Activated naive CD8-positive, alpha-beta T cell treated with anti-CD3 and anti-CD28 coated beads, Interleukin-2, amount 10 ng/mL, durations not matched to agents 7 days and 5 days (primary cell): ENCODE measurements at places on chromosomes 6 and 20.

- no peak for DNase-seq
Observed at GRCh38 chr6:17842014-17842776, 135.5 kb upstream of the NUP153 start.

- DNase-seq, result no peak
Observed at GRCh38 chr6:119347466-119348095, 2.0 kb downstream of the MAN1A1 start.

DNA sequence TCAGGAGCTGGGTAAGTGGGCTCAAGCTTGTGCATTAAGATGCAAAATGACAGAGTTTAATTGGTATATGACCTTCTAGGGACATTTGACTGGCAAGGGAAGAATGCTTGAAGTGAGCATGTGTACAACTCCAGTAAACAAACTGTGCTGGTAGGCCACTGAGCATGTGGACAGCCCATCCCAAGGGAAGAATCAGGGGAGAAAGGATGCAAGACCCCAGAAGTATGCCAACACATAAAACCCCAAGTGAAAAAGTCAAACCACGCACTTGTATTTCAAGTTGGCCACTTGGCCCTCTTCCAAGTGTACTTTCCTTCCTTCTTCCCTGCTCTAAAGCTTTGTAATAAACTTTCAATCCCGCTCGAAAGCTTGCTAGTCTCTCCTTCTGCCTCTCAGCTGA, 10.4 kb upstream of the THBD start:
- no peak for DNase-seq

DNA sequence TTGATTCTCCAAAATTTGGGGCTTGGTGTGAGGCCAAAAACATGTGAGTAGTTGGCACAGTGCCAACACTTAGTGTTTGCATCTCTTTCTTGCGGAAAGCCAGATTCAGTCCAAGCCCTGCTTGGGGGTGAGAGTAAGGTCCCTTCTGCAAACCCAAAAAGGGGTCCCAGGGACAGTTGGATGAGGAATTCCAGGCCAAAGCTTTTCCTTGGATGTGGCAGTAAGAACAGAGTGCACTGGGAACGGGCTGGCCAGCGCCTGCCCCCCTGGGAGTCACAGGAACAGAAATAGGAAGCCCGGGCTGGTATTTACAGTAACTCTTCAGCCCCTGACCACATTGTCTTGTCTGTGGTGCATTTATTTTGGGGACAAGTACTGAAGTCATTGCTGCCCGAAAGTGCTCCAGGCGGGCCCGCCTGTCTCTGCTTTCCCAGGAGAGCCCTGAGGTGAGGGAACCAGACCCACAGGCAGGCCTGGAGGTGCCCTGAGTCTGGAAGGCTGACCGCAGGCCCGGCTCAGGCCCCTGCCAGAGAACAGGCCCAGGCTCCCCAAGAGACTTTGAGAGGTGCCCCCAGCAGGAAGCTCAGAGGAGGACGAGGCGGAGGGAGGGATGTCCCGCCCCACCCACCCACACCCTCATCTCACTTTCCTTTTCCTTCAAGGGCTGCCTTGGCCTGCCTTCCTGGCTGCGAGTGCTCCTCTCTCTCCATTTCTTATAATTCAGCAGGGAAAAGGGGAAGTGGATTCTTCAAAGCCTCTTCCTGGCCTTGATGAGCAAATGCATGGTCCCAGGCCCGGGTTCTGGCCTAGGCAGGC, 218.4 kb downstream of the MAFB start:
- no peak for DNase-seq

- peak; percentile 64 for DNase-seq
Observed at GRCh38 chr6:130019326-130020072, 1.1 kb downstream of the L3MBTL3 start.

GRCh38 chr6:39617026-39617425, 108.2 kb downstream of the KIF6 start:
- no peak for DNase-seq

DNA sequence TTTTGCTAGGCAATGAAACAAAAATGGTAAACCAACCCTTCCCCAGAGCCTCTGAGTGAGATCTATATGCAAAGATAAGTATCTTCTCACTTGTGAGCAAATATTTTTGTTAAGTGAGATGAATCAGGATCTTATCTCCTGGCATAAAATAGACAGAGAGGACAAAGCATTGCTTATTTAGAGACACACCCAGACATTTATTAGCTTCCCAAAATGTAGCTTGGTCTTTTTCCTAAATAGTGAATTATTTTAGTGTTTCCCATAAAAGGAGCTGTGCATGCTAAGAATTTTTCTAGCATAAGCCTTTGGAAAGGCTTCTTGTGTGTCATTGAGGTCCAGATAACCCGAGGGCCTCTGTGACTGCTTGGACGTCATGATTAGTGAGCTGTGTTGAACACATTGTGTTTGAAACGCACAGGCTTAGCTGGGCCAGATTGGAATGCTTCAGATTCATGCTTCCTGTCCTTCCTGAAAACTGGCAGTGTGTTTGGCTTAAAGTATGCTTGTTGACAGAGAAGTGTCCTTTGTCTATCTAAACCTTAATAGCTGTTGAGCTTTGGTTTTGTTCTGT, 16.5 kb downstream of the MTHFD1L start:
- no peak for DNase-seq

- DNase-seq, result no peak
Observed at GRCh38 chr6:151627689-151628444, 134.1 kb downstream of the CCDC170 start.

DNA sequence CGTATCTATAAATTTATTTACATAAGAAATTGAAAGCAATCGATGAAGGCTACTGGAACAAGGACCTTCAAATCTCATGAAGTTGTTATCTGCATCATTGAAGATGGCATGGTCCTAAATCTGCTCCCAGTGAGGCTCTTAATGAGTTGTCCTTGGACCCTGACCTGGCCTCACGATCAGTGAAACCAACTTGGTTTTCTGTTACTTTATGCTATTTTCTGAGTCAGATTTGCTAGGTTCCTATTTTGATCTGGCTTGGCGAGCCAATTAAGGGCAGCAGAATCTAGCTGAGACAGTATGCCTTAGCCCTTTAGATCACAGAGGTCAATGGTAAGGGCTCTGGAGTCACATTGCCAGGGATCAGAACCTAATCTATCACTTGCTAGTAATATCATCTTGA, 30.1 kb upstream of the NOX3 start:
- no peak for DNase-seq

DNA sequence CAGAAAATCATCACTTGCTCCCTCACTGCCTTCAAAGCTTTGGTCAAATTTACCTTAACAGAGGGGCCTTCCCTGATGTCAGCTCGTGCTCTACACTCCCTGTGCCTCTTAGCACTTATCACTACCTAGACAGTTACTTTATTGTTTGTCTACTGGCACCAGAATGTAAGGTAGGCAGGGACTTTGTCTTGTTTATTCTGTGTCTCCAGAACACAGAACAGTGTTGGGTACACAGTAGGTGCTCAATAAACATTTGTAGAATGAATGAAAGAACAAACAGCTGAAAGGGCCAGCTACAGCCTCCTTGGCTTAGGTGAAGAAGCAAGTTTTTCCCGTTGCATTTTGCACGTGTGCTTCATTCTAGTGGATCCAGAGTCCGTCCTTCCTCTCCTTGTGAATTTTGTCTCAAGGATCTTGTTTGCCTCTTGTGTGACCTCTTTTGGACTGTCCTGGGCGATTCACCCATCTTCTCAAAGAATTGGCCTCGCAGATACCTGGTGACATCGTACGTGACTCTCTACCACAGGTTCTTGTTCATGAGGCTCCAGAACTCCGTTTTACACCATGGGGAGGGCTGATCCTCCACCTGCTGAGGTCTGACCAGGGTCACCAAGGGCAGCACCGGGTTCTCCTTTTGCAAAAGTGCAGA, 84.2 kb upstream of the ARMC2 start:
- DNase-seq, result no peak

- DNase-seq, result no peak
Observed at GRCh38 chr6:107805504-107805903, 18.6 kb downstream of the SCML4 start.

DNA sequence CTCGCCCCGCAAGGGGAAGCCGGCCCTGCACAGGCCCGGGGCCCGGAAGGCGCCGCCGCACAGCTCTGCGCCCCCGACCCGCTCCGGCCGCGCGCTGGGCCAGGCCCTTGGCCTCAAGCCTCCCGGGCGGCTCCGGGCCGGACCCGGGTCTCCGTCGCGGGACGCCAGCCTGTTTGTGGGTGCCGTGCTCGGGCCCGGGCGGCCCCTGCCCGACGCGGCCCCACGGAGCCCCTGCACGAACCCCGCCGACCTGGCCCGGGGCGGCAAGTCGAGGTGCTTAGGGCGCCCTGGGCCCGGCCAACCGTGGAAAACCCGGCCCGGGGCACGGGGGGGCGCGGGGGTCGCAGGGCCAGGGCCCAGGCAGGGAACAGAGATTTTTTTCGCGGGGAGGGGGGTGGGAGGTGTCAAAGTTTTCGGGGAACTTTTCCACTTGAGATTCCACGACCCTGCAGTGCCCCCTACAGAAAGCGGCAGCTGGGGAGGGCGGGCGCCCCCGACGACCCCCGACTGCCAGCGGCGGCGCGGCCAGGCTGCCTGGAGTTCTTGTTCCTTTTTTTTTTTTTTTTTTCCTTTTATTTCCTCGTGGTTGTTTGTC, 805 bp upstream of the STX16 start:
- peak; percentile 76 for DNase-seq
